Activated T-helper 1 cell treated with anti-CD3 and anti-CD28 coated beads, Interleukin-12 subunit alpha, Interleukin-12 subunit beta, Interleukin-2, Interleukin-4 antibody, amounts not matched to agents 30 ng/mL and 10 ng/mL and 1 ng/mL, durations not matched to agents 14 hours and 24 hours and 36 hours (primary cell): ENCODE measurements at places on chromosomes 1 and 21. TPM values are rescaled to one million over a fixed set of nuclear protein-coding genes. Genes with fewer than 3 reads are reported as not detected.

- H3K36me3 ChIP-seq, result peaks cover 6% of the 10 kb centered on the region
- no peak overlapping the region for H3K27ac ChIP-seq
- DNase-seq, result no peak
- H3K27me3 ChIP-seq, result no peaks in the 10 kb centered on the region
Measured at GRCh38 chr1:201510734-201511133, 3.8 kb upstream of the CSRP1 start.

DNA sequence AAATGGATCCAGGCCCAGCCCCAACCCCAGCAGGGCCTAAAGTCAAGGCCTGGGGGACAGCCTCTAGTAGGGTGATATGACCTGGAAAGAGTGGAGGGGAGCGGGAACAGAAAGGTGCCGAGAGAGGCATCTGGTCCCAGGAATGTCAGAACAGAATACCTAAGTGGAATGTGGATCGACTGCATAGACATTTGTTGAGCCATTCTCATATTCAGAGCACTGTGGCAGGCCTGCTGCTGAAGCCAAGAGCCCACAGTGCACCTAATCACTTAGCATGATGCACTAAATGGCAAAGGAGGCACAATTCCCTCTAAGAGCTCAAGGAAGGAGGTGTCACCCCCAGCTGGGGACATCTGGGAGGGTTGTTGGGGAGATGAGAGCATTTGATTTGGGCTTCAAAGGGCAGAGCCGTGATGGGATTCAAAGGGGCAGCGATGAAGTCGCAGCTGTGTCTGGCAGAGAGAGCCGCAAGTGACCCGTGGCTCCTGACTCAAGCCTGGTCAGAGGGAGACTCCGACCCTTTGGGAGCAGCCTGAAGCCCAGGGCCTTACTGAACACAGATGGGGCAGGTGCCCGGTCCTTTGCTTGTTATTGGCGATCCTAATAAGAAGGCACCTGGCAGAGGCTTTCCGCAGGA is 8.6 kb upstream of the PKP1 start:
- H3K27ac ChIP-seq, result no peak overlapping the region
- no peak for DNase-seq
- H3K4me1 ChIP-seq, result no peaks in the 10 kb centered on the region
- no peak overlapping the region for H3K4me3 ChIP-seq
- H3K27me3 ChIP-seq, result peaks cover 3% of the 10 kb centered on the region

DNA sequence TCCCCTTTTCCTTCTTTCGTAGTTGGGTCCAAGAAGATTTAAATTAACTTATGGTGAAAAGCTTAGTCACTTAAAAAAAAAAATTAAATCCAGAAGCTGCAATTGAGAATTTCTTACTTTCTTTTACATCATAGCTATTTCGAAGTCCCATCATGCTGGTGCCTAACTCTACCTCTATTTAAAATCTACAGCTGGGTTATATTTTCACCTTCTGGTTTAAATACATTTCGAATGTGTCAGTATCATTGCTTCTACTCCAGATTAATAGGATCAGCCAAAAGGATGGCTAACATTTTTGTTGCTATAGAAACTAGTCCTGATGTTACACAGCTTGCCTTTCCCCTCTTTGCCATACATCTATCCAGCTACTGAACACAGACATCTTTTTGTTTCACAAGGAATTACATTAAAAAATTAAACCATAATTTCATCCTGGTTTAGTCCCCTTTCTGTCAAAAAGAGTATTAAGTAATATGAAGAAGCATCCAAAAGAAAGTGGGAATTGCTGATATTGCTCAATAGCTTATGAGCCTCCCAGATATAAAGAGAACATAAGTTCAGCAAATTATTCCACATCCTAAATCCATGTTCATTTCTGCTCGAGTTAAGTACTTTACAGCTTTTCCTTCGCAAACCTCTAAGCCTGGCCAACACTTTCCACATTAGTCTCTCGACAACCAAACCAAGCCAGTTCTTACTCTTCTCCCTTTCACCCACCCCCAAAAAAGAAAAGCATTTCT is 396.7 kb upstream of the DAB1 start:
- H3K4me3 ChIP-seq, result no peak overlapping the region
- no peak overlapping the region for H3K27ac ChIP-seq
- DNase-seq, result no peak

Gene KLF17
- total RNA-seq, result not detected in 2 replicates

- no peak overlapping the region for H3K4me3 ChIP-seq
- H3K27ac ChIP-seq, result peak overlapping the region; percentile 5
- no peak for DNase-seq
- peaks cover 16% of the 10 kb centered on the region for H3K4me1 ChIP-seq
Measured at GRCh38 chr1:156065212-156065611, 4.3 kb downstream of the RAB25 start.

GRCh38 chr1:107474877-107475612 is 334.2 kb downstream of the NTNG1 start:
- no peaks in the 10 kb centered on the region for H3K36me3 ChIP-seq
- H3K27ac ChIP-seq, result no peak overlapping the region
- no peak for DNase-seq
- H3K4me3 ChIP-seq, result no peak overlapping the region

Gene PTAFR
- 0.24 and 0.62 TPM in 2 replicates for total RNA-seq

DNA sequence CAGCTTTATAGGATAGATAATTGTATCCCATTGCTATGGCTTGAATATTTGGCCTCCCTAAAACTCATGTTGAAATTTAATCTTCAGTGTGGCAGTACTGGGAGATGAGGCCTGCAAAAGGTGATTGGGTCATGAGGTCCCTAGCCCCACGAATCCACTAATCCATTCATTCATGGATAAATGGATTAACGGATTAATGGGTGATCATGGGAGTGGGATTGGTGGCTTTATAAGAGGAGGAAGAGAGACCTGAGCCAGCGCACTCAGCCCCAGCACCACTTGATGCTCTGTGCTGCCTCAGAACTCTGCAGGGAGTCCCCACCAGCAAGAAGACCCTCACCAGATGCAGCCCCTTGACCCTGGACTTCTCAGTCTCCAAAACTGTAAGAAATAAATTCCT is 32.0 kb downstream of the S100A6 start:
- H3K36me3 ChIP-seq, result no peaks in the 10 kb centered on the region
- no peaks in the 10 kb centered on the region for H3K4me1 ChIP-seq
- H3K4me3 ChIP-seq, result no peak overlapping the region
- no peak for DNase-seq

- peaks cover 6% of the 10 kb centered on the region for H3K27me3 ChIP-seq
- no peaks in the 10 kb centered on the region for H3K4me1 ChIP-seq
- no peak overlapping the region for H3K27ac ChIP-seq
- H3K4me3 ChIP-seq, result no peak overlapping the region
- DNase-seq, result no peak
Measured at GRCh38 chr1:24688033-24688432, 44.9 kb downstream of the SRRM1 start.
